ENCODE measurements at places on chromosomes 7 and 10.

DNA sequence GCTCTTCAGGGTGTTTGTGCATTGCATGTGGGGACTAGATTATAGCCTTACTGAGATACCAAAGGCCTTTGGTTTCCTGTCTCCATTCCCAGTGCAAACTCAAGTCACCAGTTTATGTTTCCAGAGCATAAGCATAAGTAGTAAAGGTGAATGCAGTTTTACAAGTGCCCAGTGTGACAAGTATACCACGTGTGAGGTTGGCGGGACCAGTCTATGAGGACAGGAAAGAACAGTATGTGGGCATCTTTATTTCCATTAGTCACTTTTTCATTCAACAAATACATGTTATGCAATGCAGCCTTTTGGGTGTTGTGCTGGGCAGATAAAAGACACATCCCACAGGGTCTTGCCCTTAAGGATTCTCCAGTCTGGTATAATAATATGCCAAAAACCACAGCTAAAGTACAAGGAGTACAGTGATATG lies 146.5 kb downstream of the ARID5B start:
- no peak for DNase-seq

- DNase-seq: no peak
Observed at GRCh38 chr7:140656548-140657515, 15.9 kb upstream of the ADCK2 start.

DNA sequence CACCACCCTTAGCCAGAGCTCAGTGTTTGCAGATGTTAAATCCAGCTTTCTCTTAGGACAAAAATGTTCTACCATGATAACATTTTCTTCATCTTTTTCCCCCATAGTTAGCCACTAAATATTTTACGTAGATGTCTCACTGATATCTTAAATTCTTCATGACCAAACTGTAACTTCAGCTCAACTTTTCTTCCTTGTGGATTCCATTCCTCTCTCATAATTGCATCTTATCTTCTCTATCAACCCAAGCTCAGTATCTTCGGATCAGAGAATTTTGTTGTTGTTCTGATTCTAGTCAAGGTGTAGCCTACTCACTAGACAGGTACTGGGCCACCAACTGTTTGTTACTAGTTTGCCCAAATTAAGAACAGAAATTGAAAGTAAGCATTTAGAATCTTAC lies 60.2 kb downstream of the SHOC2 start:
- DNase-seq: no peak

GRCh38 chr10:103554488-103555324 lies 61.2 kb downstream of the NEURL1 start:
- peak; percentile 67 for DNase-seq

- DNase-seq: no peak
Observed at GRCh38 chr10:97163181-97163580, 22.6 kb downstream of the SLIT1 start.

Data from mesendoderm (in vitro differentiated cells).